ENCODE measurements at places on chromosomes 7 and 10.

GRCh38 chr7:96075510-96076349 is 246.2 kb downstream of the SLC25A13 start:
- DNase-seq, result peak; percentile 77

DNA sequence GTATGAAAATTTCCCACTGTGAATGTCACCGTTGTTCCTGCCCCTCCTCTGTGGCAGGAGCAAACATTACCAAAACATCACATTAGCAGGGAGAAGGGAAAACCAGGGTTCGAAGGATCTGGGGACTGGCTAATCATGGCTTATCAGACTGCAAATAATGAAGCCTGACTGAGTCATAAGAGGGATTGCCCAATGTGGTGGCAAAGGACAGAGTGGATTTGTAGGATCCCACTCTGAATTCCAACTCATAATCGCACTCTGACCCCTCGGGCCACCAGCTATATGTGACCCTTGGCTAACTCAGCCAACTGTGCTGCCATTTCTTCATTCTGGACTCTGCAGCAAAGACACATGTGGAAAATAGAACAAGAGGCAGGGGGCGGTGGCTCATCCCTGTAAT is 347.3 kb upstream of the AUTS2 start:
- no peak for DNase-seq

- DNase-seq, result no peak
Measured at GRCh38 chr7:23346316-23346715, 47.2 kb downstream of the MALSU1 start.

DNA sequence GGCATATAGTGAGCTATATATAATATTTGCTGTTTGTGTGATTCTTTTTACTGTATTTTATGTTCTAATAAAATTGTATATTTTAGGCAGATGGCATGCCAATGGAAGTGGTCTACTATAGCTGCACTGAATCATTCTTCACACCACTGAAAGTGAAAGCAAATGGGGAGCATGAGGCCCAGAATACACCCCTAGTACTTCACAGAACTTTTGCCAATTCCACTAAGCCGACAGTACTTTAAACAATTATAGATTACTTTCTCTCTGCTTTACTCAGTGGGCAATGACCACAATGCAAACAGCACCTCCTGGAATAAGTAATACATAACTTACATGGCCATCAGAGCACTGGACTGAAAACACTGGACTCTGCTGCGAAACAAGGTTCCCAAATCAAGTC is 70.2 kb downstream of the ANKRD26 start:
- no peak for DNase-seq

GRCh38 chr7:29847496-29847895 is 41.2 kb downstream of the WIPF3 start:
- no peak for DNase-seq

DNA sequence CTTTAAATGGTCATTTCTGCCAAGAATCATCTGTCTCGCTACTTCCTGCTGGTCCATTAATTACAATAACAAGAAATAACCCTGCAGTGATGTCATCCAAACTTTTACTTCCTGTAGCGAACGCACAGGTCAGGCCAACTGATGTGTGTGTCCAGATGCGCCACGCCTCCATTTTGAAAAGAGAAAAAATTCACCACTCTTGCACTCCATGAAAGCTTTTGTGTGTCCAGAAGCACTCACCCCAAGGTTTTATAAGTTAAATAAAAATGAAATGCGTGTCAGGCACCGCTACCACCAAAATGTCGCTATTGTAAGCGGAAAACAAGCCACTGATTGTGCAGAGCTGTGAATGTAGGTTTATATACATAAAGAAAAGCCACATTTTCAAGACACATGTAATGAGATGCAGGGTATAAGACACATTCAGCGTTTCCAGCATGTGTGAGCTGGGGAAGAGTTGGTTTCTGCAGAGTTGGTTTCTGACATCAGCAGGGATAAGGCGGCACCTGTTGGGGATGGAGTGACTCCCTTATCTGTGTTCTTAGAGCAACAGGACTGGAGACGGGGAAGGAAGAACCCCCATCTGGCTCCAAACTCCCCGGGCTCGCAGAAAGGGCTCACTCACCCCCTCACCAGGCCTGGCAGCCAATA is 83.3 kb downstream of the CTBP2 start:
- DNase-seq, result no peak

GRCh38 chr10:1399431-1400100 is 337.8 kb downstream of the ADARB2 start:
- no peak for DNase-seq

GRCh38 chr10:35423505-35424306 is 87.4 kb downstream of the CCNY start:
- no peak for DNase-seq

DNA sequence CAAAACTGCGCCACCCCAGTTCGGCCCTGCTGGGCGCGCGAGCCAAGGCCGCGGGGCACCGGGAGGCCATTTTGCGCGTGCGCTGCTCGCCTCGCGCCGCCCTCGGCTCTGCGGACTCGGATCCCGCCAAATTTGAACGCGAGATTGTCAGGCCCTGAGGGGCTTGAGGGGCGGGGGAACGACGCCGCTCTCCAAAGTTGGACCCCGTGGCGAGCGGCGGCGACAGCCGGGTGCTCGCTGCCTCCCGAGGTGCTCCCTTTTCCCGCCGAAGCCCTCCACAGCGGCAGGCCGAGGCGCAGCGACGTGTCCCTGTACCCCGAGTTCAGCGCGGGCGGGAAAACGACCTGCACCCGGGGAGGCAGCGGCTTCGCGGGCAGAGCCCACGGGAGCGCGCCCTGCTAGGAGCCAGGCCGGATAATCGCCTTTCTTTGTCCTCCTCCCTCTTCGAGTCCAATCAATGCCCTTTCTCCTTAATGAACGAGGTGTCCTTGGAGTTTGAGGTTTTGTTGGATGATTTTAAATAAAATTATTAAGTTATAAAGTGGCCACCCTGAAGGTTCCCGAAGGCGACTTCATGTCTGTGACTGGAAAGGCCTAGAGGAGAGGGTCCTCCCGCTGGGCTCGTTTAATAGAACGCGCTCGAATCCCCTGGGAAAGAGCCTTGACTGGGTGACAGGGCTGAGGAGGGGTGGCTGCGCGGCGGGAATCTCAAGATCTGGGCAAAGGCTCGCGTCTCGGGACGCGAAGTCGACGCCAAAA is 10.7 kb upstream of the SPAG6 start:
- DNase-seq, result no peak

- no peak for DNase-seq
Measured at GRCh38 chr7:74101061-74101681, 17.6 kb downstream of the LIMK1 start.

All from suprapubic skin (tissue), 4 donors.